ENCODE measurements at places on chromosomes 5 and 9. TPM values are rescaled to one million over a fixed set of nuclear protein-coding genes. Genes with fewer than 3 reads are reported as not detected.

DNA sequence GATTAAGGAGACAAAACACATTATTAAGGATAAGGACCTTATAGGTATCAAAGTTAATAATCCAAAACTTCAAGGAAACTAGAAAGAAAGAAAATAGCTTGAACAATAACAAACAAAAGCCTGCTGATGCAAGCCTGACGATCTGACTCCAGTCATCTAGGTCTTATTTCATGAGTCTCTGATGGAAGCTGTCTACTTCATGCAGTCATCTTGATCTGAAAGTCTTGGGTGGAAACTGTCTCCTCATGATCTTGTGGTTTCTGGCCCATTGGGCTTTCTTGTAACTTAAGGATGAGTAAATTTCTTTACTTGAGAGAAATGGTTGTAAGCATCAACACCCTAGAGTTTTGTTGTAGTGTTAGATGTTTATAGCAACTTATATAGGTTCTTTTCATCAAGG is 20.6 kb upstream of the PSIP1 start:
- no peak for DNase-seq

GRCh38 chr9:111501648-111502047 is 17.5 kb upstream of the ECPAS start:
- DNase-seq: no peak

DNA sequence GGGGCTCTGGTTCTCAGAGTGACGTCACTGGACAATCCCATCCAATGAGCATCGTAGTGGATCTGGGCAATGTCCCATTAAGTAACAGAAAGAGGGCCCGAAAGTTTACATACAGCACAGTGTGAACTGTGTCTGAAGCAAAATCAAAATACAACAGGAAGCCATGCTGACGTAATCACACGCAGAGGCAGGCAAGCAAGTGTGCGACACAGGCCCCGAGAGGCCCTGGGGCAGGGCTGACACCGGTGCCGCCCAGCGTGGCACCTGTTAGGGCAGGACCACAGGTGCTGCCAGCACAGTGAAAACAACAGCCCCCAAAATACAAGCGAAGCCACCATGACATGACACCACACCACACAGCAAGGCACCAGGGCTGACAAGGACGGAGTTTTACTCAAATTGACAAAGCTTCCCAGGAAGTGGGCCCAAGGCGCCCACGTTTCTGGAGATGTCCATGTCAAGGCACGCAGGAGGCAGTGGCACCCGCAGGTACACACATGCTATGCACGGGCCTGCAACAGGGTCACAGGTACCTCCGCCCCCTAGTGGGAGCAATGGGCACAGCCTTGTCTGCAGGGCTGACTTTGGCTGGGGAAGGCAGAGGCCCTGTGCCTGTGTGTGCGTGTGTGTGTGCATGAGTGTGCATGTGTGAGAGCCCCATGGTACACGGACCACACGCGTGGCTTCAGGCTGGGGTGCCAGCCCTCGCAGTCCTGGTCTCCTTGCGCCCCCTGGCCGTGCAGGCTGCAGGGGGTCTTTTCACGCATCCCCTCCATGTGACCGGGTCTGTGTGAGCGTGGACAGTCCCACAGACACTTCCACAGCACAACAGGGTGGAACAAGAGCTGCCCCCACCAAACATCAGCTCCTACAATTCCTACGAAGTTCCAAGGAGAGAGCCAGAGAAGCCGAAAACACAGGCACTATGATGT is 19.6 kb downstream of the QSOX2 start:
- DNase-seq: peak; percentile 76

GRCh38 chr5:115313052-115313451 is 16.6 kb upstream of the CCDC112 start:
- no peak for DNase-seq

DNA sequence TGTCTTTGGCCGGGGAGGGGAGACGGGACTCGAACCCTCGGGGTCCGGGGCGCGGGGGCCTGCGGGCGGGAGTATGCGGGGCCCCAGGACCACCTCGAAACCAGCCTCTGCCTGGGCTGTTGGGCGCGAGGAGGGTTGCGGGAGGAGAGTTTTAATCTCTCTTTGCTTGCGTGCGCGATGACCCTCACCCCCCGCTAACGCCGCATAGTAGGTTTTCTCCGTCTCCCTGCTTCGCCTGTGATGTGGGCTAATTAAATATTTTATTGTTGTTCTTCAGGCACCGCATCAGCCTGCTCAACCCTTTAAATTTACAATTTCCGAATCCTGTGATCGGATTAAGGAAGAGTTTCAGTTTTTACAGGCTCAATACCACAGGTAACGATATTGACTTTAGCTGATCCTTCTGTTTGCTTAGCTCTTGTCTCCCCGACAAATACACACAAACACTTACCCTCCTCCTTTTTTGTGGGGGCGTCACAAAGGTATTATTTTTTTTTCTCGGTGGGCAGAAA is 1.7 kb downstream of the TLE4 start:
- no peak for DNase-seq

Gene IL7R
- 0.19 TPM for total RNA-seq

Gene ROR2
- total RNA-seq: not detected

Gene PIP5KL1
- 0.17 TPM for total RNA-seq

Gene SUSD1
- 25.7 TPM for total RNA-seq

DNA sequence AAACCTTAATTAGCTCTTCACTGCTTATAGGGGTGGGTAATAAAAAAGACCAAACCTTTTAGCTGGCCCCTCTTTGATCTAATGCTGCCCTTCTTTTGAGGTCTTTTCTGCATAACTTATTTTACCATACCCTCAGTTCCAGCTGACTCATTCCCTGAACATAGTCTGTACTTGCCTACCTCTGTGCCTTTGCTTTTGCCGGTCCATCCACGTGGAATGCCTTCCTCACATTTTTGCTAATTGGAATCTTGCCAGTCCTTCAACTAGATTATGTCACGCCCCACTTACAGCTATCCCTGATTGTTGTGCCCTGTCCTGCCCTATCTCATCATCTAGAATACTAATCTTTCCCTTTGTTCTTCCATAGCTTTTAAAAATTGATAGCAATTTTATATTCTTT is 44.2 kb downstream of the FAF2 start:
- DNase-seq: no peak

DNA sequence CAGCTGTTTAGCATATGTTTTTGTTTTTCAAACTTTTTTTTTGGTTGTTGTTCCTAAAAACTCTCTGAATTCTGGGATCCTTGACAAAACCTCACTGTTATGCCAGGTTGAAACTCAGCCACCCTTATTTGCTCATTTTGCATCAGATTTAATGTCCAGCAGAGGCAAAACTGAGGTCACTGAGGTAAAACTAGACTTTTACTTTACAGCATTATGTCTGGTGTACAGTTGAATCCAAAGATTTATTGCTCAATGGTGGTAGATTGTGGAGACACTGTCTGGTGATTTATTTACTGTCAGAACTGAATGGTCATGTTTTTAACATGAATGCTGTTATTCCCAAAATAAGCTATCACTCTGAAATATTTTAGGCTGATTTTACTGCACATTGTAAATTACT is 87.9 kb downstream of the FBXL7 start:
- no peak for DNase-seq

Gene ANXA1
- 526 TPM for total RNA-seq

GRCh38 chr5:73899055-73899454 is 273.1 kb downstream of the ARHGEF28 start:
- no peak for DNase-seq

DNA sequence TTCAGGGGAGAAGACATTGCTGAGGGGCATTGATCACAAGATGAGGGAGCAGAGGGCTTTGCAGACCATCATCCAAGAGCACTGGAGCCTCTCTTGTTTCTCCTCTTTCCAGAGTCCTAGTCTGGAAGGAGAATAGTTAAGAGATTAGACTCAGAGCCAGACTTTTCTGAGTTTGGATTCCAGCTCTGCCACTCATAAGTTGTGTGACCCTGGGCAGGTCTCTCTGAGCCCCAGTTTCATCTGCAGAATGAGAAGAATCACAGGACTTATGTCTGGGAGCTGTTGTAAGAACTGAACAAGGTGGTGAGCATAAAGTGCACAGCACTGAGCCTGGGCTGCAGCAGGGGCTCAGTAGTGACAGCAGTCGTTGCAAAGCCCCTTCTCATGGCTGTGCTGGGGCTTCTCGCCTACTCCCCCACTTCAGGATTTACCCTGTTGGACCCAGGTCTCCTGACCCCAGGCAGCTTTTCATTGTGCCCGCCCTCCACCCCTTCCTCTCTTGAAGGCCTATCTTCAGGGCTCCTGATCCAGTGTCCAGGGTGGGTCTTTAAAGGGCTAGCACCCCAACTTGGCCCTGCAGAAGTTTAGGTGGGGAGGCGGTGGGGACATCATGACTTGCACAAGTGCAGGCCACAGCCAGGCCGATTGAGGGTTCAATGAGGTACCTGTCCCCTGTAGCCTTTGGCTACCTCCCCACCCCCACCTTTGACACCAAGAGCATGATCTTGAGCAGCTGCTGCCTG is 1.5 kb downstream of the SYNPO start:
- no peak for DNase-seq

Gene ALDH7A1
- total RNA-seq: 108 TPM

DNA sequence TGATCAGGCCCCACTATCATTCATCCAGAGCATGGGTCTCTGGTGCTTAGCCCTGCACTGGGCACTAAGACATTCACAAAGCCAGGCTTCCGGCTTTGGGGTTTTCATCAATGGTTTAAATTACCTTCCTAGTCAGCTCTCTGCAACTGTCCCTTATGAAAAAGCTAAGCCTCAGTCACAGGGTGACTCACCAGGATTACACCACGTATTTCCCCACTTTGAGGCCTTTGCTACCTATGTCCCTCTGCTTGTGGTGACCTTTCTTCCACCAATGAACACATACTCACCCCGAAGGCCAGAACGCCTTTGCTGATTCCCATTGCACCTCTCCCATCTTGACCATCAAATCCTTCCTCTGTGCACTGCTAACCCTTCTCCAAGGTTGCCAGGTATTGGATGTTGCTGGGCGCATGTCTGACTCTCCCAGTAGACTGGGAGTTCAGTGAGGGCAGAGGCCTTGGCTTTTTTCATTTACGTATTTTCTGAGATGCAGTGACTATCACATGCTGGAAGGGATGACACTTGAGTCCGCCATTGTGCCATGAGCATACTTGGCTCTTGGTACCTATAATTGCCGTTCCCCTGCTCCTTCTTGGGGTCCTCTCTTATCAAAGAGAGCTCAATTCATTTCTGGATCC is 58.7 kb upstream of the TNFSF8 start:
- no peak for DNase-seq

Gene ELOVL7
- total RNA-seq: 42.7 TPM

DNA sequence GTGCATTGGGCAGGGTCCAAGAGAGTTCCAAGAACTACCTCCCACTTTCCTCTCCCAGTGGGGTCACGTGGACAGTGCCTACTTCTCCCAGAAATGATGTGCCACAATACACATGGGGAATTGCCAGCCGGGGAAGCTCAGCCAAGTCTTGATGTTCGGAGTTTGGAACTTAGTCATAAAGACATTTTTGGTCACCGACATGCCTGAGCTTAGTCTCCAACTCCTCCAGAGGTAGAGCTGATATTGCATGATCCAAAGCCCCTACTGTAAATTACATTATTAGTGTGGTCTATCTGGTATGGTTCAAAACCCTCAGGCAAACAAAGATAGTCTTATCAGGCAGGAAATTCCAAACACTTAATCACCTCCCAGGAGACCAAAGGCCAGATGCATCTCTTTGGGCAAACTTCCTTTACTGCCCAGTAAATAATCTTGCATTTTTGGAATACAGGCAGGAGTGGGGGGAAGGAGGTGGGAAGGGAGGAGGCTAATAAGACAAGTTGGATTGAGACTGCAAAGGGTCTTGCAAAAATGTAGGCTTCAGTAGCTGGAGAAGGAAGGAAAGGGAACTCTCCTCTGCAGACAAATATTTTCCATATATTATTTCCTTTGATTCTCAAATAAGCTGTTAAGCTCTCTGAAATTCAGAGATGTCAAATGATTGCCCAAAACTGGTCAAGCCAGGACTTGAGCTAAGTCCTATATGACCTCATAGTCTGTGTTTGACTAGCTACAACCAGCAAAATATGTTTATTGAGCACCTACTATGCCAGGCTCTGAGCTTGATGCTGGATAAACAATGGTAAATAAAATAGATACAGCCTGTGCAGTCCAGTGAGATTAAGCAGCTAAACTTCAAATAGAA is 99.4 kb downstream of the DRD1 start:
- no peak for DNase-seq

- no peak for DNase-seq
Measured at GRCh38 chr5:107485184-107485583, 185.6 kb downstream of the EFNA5 start.

Gene TAF1L
- total RNA-seq: not detected

Gene C5orf34
- 6.9 TPM for total RNA-seq

DNA sequence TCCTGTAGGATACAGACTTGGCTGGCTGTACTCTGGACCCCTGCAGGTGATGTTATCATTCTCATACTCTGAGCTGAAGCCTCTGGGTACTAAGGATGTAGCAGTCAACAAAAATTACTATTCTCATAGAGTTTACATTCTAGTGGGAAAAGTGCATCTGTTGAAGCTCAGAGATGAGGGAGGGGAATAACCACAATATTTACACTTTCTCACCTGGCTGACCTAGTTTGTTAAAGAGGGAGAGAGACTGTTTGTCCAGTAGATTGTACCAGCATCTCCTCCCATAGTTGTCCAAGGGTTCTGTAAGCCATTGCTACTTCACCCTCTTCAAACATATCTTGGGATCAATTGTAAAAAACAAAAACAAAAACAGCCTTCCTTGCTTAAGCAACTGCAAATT is 33.8 kb upstream of the CHD1 start:
- DNase-seq: no peak

DNA sequence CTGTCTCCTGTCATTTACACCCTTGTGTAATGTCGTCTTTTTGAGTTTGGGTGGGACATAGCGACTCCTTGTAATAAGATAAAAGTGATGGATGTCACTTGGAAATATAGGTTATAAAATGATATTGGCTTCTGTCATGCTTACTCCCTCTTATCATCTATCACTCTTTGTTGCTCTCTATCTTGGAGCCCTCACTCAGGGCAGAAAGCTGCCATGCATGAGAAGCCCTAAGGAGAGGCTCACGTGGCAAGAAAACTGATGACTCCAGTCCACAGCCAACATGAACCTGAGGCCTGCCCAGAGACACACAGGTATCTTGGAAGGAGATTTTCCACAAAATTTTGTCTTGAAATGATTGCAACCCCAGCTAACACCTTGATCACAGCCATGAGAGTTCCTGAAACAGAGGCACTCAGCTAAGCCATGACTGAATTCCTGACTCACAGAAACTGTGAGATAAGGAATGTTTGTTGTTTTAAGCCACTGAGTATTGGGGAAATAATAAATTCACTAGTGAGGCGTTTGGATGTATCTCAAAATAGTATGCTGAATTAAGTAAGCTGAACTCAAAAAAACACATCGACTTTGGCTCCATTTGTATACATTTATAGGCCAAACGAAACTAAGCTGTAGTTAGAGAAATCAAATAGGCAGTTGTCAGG is 216.7 kb downstream of the CDH18 start:
- DNase-seq: no peak

- DNase-seq: no peak
Measured at GRCh38 chr9:107732781-107733522, 243.4 kb upstream of the KLF4 start.

DNA sequence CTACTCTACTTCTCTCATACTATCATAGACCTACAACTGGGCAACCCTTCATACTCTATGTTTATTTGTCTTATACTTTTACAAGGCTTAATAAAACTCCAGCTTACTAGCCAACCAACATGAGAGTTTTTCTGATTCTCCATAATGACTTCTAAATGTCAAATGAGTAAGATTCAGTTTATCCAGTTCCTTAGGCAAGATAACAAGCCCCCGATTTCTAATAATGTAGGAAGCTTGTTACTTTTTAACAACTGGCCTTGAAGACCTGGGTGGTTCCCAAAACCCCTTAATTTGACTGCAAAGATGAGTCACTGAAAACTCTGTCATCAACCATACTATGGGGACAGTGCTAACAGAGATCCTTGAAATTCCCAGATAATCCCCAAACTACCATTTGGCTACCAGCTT is 294.6 kb upstream of the ACTBL2 start:
- DNase-seq: no peak

Gene GLRA1
- total RNA-seq: not detected
